ENCODE measurements at places on chromosomes 6 and 20.

DNA sequence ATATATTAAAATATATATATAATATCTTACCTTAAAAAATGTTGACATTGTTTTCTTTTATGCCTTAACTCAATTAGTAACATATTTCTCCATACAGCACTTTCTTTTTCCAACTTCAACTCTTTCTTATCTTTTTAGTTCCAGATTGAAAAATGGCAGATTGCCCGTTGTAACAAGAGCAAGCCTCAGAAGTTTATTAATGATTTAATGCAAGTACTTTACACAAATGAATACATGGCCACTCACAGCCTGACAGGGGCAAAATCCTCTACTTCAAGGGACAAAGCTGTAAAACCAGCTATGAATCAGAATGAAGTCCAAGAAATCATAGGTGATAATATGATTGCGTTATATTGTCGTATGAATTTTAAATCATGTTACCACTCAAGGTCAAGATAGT lies 29.4 kb upstream of the KIAA1586 start:
- DNase-seq: no peak

DNA sequence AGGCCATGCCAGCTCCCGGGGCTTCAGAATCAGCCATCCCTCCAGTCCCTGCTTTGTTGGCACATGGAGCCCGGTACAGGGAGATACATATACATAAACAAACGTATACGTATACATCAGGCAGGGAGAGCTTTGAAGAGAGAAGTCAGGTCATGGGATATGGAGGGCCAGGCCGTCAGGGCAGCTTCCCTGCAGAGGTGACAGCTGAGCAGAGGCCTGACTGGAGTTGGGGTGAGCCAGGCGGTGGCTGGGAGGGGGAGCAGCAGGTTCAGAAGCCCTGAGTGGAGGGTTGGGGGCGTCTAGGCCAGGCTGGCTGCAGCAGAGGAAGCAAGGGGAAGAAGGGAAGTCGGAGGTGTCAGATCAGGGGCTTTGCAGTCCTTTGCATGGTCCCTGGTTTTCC lies 61.7 kb downstream of the STK35 start:
- DNase-seq: no peak

DNA sequence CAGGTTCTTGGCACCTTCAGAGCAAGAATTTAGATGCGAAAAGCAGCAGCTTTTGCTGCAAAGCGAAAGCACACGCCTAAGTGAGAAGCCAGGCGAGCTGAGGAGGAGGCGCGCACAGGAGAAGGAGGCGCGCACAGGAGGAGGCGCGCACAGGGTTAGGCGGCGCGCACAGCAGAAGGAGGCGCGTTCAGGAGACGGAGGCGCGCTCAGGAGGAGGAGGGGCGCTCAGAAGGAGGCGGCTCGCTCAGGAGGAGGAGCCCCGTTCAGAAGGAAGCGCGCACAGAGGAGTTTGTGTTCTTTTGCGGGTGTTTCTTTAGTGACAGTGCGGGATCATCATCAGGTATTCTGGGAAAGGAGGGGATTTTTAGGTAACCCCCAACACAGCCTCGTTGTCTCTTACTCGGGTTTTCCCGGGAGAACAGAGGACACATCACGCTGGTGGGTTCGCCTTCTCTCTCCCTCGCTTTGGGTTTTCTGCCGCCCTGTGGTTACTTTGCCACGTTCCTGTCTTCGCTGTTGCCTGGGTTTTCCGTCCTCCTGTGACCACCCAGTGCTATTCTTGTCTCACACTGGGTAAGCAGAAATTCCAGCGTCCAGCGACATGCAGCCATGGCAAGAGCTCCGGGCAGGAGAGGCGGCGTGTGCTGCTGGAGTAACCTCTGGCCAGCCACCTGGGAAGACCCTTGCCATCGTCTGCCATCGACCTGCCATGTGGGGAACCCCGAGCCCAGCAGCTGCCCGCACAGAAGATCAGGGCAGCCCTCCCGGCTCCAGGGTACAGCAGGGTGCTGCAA lies 47.0 kb downstream of the WDR27 start:
- no peak for DNase-seq

DNA sequence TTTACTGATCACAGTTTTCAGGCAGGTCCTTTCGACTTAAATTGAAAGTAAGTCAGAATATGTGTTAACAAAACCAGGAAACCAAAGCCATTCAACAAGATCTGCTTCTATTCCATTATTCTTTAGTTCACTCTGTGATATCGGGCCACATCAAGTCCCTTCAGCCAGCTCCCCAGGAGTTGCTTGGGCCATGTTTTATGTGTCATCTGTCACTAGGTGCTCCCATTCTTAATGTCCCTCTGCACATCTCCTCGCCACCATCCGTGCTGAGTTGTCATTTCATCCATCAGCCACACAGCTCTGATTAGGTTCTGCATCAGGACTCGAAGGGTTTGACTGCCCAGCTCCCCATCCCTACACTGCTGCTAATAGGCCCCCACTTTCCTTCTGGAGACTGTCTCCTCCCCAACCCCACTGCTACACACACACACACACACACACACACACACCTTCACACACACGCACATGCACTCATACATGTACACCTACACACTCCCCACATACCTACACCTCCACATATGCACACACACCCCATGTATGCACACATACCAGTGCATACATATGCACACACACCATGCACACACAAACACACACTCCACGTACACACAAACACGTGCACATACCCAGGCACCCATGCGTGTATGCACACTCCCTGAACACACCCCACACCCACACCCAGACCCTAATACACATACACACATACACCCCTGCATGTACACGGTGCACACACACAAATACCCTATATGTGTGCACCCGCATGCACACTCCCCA lies 143.3 kb upstream of the GMDS start:
- DNase-seq: no peak

- DNase-seq: no peak
Observed at GRCh38 chr6:27441001-27441400, 31.9 kb downstream of the ZNF184 start.

GRCh38 chr20:23334111-23334510 lies 16.5 kb upstream of the NXT1 start:
- no peak for DNase-seq

- DNase-seq: no peak
Observed at GRCh38 chr20:36303020-36303595, 3.0 kb upstream of the DLGAP4 start.

GRCh38 chr6:17808609-17809008 lies 101.9 kb upstream of the NUP153 start:
- DNase-seq: no peak

DNA sequence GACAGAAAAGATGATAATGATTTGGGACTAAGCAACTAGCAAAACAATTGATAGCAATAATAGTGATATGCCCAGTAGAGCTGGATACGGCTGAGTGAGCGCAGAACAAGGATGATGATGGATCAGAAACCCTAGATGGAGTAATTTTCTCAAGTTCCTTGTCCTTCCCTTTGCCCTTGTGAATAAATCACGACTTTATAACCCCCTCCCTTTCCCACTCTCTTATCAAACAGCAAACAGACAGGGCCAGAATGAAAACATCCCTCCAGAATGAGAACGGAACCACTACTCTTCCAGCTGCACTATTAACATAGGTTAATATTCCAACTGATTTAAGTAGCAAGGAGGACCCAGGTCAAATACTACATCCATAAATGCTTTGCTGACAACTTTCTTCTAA lies 1.3 kb upstream of the MTFR2 start:
- no peak for DNase-seq

DNA sequence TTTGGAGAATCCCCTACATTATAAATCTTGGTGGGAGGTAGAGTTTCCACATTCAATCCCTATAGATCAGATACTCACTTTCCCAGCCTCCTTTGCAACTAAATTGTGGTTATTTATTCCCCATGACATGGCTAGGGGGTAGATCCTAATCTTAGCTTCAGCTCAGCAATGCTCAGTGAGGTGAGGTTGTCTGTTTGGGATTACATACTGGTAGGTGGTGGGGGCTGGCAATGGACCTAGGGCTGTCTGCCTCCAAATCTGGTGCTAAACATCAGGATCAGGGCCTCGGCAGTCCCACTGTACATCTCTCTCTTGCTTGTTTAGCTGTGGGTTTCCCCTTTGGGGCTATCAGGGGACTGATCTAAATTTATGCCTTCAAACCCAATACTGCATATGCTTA lies 45.8 kb upstream of the PMEPA1 start:
- no peak for DNase-seq

- no peak for DNase-seq
Observed at GRCh38 chr20:46985671-46986070, 91.0 kb downstream of the EYA2 start.

DNA sequence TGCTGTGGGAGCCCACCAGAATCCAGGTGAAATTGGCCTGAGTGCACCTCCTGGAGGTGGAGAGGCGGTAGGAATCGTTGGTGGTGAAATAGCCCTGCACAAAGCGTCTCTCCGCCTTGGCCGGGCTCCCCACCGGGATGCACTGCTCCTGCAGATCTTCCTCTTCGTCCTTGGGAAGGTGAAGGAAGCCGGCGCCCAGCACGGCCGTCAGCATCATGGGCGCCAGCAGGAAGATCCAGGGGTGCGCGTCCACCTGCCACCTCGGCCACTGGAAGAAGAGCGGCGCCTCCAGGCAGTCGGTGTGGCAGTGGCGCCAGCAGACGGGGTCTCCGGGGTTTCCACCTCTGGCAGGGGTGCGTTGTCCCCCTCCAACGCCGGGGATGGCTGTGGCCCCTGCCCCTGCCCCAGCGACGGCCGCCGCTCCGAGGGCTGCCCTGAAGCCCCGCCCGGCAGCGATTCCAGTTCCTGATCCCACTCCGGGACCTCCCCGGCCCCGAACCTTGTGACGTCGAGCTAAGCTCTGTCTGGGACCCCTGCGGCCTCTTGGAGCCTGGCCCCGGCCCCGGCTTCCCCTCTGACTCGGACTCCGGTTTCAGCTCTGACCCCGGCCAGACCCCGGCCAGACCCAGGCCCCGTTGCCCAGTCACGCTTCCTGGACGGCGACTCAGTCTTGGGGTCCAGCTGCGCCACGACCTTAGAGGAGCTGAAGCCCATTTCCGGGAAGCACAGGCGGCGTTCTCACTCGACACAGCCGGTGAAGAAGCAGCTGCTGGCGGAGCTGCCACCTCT lies 91.9 kb downstream of the CD164 start:
- DNase-seq: no peak

GRCh38 chr20:50341880-50342637 lies 151.4 kb downstream of the CEBPB start:
- DNase-seq: no peak

DNA sequence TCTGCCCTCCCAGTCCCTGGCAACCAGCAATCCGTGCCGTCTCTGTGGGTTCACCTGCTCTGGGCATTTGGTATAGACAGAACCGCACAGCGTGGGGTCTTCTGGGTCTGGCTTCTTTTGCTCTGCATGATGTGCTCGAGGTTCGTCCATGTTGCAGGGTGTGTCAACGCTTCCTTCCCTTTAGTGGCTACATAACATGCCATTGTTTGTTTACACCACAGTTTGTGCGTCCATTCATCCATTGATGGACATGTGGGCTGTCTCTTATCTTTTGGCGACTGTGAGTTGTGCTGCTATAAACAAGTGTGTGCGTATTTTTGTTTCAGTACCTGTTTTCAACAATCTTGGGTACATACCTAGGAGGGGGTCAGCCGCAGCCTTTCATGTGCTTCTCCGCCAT lies 149.5 kb upstream of the RPS6KA2 start:
- DNase-seq: no peak

- no peak for DNase-seq
Observed at GRCh38 chr6:156862711-156863110, 85.5 kb downstream of the ARID1B start.

- no peak for DNase-seq
Observed at GRCh38 chr6:25535632-25536225, 116.3 kb upstream of the SCGN start.

DNA sequence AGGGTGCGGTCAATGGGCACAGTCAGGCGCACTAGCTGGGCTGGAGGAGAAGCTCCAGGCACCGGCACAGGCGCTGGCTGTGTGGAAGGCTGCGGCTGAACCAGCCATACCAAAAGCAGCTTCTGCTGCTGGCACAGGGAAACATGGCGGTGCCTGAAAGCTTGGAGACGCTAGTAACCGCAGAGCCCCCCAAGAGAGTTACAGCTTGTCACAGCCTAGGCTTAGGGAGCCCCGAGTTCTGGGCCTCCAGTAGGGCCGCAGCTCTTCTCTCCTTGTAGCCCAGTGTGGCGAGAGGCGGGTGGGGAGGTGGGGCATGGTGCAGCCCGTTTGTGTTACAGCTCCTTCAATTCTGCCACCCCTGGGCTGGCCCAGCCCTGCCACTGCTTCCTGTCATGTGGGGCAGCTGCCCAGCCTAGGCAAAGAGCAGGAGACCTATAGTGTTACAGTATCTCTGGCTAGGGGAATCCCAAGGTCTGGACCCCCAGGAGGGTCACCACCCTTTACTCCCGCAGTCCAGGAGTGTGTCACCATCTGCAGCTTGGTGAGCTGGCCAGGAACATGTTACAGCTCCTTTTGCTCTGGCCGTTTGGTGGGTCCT lies 58.6 kb upstream of the MANEA start:
- no peak for DNase-seq

- DNase-seq: no peak
Observed at GRCh38 chr6:98833307-98834059, 891 bp upstream of the POU3F2 start.

DNA sequence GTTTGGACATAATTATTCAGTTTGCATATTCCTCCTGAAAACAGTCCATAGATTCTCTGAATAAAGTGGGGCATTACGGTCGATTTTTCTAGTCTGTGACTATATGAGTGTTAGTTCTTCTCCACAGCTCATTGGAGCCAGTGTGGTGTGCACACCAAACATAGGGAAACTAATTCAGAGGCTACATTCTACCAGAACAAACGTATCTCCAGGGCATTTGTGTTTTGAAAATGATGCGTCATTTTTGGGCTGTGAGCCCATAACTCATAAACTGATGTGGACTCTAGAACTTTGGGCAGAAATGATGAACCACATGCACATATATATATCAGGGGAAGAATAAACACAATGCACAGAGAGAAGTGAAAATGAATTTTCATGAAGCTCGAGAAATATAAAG lies 41.8 kb downstream of the C6orf58 start:
- no peak for DNase-seq

DNA sequence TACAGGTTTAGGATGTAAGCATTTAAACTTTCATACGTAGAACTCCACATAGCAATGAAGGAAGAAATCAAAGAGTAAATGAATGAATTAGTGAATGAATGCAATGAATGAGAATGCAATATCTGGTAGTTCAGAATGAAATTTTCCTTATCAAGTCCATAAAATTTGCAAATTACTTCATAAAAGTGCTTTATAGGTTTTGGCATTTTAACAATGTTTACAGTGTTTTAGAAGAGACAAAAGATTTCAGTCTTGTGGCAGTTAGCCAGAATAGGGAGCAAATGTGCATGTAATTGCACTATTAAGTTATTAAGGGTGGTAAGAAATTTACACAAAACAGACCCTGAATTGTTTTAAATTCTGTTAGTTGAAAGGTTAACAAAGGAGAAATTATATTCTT lies 739.4 kb upstream of the FLRT3 start:
- no peak for DNase-seq

DNA sequence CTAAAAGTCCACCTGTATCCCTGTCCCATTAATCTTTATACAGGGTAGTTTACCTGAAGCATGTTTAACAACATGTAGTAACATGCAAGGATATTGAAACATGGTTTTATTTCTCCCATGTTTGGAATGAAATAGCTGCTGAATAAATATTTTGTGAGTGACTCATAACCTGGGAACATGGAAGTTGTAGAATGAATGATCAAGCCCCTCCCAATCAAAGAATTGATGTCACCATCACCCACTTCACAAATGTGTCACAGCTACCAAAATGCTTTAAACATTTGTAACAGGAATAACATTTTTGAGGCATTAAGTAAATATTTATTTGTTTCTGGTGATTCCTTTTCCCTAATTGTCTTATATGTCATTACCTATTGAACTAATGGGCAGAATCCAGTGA lies 58.9 kb upstream of the TNFAIP3 start:
- DNase-seq: no peak
